ENCODE measurements at places on chromosomes 7 and 10.

- no peak for DNase-seq
Measured at GRCh38 chr7:107711301-107711700, 32.6 kb upstream of the CBLL1 start.

- DNase-seq, result no peak
Measured at GRCh38 chr10:59960751-59961150, 54.4 kb upstream of the CCDC6 start.

- DNase-seq, result no peak
Measured at GRCh38 chr10:42367532-42368230, 270.7 kb downstream of the ZNF33B start.

GRCh38 chr10:113849946-113850345, 3.9 kb downstream of the DCLRE1A start:
- DNase-seq, result no peak

- no peak for DNase-seq
Measured at GRCh38 chr10:86941991-86942421, 15.4 kb downstream of the MMRN2 start.

- no peak for DNase-seq
Measured at GRCh38 chr10:6654571-6654970, 74.5 kb upstream of the PRKCQ start.

DNA sequence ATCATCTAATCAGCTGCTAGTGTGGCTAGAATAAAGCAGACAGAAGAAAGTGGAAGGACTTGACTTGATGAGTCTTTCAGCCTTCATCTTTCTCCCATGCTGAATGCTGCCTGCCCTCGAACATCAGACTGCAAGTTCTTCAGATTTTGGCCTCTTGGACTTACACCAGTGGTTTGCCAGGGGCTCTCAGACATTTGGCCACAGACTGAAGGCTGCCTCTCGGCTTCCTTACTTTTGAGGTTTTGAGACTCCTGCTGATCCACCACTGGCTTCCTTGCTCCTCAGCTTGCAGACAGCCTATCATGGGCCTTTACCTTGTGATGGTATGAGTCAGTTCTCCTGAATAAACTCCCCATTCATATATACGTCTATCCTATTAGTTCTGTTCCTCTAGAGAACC, 26.0 kb downstream of the PLPP4 start:
- no peak for DNase-seq

DNA sequence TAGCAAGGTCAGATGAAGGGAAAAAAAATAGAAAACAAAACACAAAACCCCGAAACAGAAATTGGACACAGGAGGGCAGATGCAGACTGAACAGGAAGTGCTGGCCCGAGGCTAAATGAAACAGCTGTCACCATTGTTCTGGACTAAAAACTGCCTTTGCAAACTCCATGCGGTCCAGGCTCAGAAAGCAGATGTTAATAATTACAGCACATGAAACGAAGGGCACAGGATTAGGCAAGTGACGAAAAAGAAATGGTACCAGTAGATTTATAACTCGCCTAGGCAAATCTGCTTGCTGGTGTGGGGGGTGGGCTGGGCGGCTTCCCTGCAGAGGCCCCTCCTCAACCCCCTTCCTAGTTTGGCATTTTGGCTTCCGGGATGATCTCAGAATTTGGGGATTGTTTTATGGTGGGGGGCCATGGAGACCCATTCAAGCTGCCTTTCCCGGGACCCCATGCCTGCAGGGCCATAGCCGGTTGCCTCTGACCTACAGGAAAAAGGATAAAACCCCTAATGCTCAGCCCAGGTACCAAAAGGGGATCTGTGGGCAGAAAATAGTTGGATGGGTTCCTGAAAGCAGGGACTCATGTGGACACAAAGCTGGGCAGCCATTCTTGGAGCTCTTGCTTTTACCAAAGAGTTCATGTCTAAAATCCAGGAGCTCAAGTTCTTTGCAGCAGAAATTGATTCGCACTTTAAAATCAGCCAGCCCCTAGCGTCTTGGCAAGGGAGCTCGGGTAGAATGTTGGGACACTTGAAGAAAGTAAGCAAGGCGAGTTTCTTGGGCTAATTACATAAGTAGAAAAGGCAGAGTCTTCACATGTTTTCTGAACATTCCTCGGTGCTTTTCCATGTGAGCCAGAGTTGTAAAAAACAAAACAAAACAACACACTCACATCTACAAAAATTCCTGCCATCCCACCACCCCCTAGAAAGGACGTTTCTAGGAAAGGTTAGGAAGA, 39.0 kb upstream of the EMX2 start:
- no peak for DNase-seq

GRCh38 chr7:98216941-98217622, 5.8 kb downstream of the BHLHA15 start:
- DNase-seq, result no peak

DNA sequence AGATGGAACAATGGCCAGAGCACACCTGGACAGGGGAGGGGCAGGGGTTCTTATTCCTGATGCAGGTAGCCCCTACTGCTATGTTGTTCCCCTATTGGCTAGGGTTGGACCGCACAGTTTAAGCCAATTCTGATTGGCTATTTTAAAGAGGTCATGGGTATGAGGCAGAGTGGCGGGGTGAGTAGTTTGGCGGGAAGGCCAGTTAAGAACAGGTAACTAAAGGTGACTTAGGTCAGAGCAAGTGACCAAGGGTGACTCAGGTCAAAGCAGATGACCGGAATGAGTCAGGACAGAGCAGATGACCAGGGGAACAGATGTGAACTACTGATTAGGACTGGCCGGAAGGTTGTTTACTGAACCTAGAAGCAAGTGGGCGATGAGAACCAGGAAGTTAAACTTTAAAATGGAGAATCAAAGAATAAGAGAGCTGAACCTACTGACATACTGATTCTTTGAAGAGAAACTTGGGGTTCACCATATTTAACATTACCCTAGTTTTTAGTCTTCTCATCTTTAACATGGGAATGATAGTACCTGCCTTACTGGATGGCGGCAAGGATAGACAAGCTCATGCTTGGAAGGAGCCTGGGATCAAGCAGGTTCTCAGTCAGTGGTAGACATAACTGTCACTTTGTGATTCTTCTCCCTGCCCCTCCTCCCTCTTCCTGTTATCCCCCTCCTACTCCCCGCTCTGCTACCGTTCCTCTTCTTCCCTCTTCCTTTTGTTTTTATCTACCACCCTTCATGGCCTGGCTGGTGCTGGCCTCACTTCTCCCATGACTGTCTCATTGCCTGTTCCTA, 55.0 kb downstream of the CCNY start:
- DNase-seq, result no peak
